ENCODE measurements at places on chromosomes 7 and 10. TPM values are rescaled to one million over a fixed set of nuclear protein-coding genes. Genes with fewer than 3 reads are reported as not detected.

- no peak for DNase-seq
Observed at GRCh38 chr10:1123198-1123597, 67.0 kb downstream of the WDR37 start.

The ZNF485 gene
- total RNA-seq, result 5.8 TPM

- no peak for DNase-seq
Observed at GRCh38 chr7:78099715-78100394, 301.3 kb downstream of the PHTF2 start.

The AGAP3 gene
- total RNA-seq, result 26.0 TPM

GRCh38 chr10:122561212-122561611 lies 658 bp downstream of the DMBT1 start:
- DNase-seq, result no peak

DNA sequence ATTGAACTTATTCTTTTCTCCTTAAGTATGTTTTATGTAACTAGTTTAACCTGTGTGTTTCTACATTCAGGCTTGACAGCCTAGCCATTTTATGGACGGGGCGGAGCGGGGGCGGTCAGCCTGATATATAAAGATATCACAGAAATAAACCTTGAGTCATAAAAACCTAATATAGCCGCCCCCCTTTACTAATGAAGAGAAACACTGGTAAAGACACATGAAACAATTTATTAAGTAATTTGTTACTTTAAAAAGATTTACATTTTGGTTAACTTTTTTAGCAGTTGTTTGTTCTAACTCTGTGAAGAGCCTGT lies 84.0 kb downstream of the MAPK8 start:
- no peak for DNase-seq

GRCh38 chr10:11823122-11823988 lies at the start of gene PROSER2:
Gene PROSER2 (plus strand): TSS chr10:11823356. CDS start chr10:11852078, 28,722 bp downstream.
- DNase-seq, result no peak
